A549 treated with DMSO at 1 μM for 4 hours (cell line): ENCODE measurements at places on chromosomes 5 and 9. TPM values are rescaled to one million over a fixed set of nuclear protein-coding genes. Genes with fewer than 3 reads are reported as not detected.

SPATA31C1 gene
- total RNA-seq = not detected in 5 replicates

OXCT1 gene
- 2.5 to 3.8 TPM (median 3.4 TPM) in 5 replicates for total RNA-seq

CRB2 gene
- 0.04 to 0.12 TPM (median 0.07 TPM) in 5 replicates for total RNA-seq

CDX1 gene
- not detected in 5 replicates for total RNA-seq

PSD2 gene
- total RNA-seq = 0.02 to 0.05 TPM (median 0.04 TPM) in 5 replicates

SHC3 gene
- 0.38 to 0.71 TPM (median 0.50 TPM) in 5 replicates for total RNA-seq

C9orf153 gene
- total RNA-seq = 0.14 to 0.65 TPM (median 0.26 TPM) in 3 of 5 replicates, not detected in the others

INSL6 gene
- not detected in 5 replicates for total RNA-seq

RAI14 gene
- total RNA-seq = 75.2 to 112 TPM (median 99.8 TPM) in 5 replicates

SHOC1 gene
- 0.07 TPM in 1 of 5 replicates, not detected in the others for total RNA-seq

MCC gene
- 0.18 to 0.45 TPM (median 0.37 TPM) in 5 replicates for total RNA-seq

DAB2IP gene
- total RNA-seq = 12.7 to 14.5 TPM (median 13.3 TPM) in 5 replicates

TRIM36 gene
- total RNA-seq = 1.5 to 2.4 TPM (median 2.0 TPM) in 5 replicates

PFN3 gene
- total RNA-seq = not detected in 5 replicates

CD14 gene
- total RNA-seq = 3.6 to 4.4 TPM (median 4.0 TPM) in 5 replicates

GAPVD1 gene
- total RNA-seq = 15.1 to 20.6 TPM (median 18.6 TPM) in 5 replicates

GABRP gene
- not detected in 5 replicates for total RNA-seq

PRSS3 gene
- total RNA-seq = 13.2 to 17.6 TPM (median 14.0 TPM) in 5 replicates

CERCAM gene
- total RNA-seq = 32.9 to 41.7 TPM (median 36.1 TPM) in 5 replicates

OMD gene
- total RNA-seq = not detected in 5 replicates

GOLM1 gene
- total RNA-seq = 108 to 121 TPM (median 117 TPM) in 5 replicates

SLCO4C1 gene
- total RNA-seq = 0.03 TPM in 1 of 5 replicates, not detected in the others

DOCK2 gene
- 2.5 to 4.4 TPM (median 3.4 TPM) in 5 replicates for total RNA-seq

KYAT1 gene
- total RNA-seq = 7.5 to 10.3 TPM (median 8.9 TPM) in 5 replicates

ANKRD18A gene
- total RNA-seq = 10.7 to 12.8 TPM (median 12.2 TPM) in 5 replicates
